SK-N-DZ (cell line): ENCODE measurements at places on chromosomes 4 and X.

DNA sequence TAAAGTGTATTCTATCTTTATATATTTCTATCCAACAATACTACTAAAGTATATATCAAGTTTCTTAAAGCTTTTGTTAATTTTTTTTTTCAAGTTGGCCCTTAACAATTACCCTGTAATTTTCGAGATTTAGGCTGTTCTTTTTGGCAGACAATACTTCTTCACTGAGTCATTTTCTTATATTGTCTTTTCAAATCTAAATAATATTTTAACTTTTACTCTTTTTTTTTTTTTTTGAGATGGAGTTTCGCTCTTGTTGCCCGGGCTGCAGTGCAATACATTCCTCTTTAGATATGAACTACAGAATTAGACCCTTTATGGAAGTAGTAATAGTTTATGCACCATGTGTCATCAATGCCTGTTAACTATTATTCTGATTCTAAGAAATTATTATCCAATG lies 120.7 kb downstream of the GLRA3 start:
- no peak for DNase-seq

- DNase-seq, result no peak
These were observed 451.1 kb downstream of the PPARGC1A start for GRCh38 chr4:23438764-23439163.

- no peak for DNase-seq
These were observed 102.3 kb upstream of the KLHL13 start for GRCh38 chrX:118218940-118219339.

- no peak for DNase-seq
These were observed 11.5 kb downstream of the PRDM8 start for GRCh38 chr4:80208610-80209339.

DNA sequence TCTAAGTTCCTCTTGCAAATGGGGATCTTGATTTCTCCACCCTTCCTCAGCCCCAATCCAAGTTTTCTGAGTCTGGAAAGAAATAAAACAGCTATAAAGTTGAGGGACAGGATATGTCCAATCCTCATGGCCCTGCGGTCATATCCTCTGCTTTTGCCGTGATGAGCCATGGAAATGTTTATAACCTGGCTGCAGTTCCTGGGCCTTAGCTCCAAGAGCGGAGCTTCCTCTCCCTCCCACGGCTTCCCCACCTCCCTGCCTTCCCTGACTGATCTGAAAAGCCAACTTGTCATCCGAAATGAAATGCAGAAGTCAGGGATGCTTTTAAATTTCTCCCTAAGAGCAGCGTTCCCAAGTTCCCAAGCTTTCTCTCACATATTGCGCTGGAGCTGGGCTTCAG lies 221.5 kb upstream of the SFRP2 start:
- no peak for DNase-seq

GRCh38 chrX:20585782-20586181 lies 319.1 kb upstream of the RPS6KA3 start:
- no peak for DNase-seq
